HT-29 (cell line): ENCODE measurements at places on chromosomes 12 and 14. TPM values are rescaled to one million over a fixed set of nuclear protein-coding genes. Genes with fewer than 3 reads are reported as not detected.

Gene STON2
- total RNA-seq: 1.6 and 3.5 TPM in 2 replicates

Gene KRT74
- not detected in 2 replicates for total RNA-seq

Gene GALNT9
- not detected in 2 replicates for total RNA-seq

Gene APEX1
- total RNA-seq: 64.0 TPM in 2 replicates

Gene GSC
- not detected in 2 replicates for total RNA-seq

Gene INSM2
- total RNA-seq: 0.08 TPM in 1 of 2 replicates, not detected in the other

Gene FOXA1
- 191 and 199 TPM in 2 replicates for total RNA-seq

Gene COCH
- total RNA-seq: 0.81 and 2.0 TPM in 2 replicates

- DNase-seq: no peak
Observed at GRCh38 chr14:54330876-54331275, 65.9 kb upstream of the CDKN3 start.

DNA sequence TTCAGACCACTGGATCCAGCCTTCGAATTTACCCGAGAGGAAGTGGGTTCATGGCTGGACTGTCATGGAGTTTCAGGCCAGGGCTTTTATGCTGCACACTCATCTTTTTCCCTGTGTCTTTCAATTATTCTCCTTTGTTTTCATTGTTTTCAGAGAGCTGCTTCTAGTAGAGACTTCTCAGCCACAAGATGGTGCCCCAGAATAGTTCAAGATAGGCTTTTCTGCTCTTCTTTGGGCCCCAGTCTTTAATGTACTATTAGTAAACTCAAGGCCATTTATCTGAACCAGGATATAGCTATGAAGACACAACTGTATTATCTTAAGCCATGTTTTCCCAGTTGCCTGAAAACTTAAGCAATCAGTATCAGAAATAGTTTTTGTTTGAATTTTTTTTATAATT lies 30.4 kb upstream of the PSMA6 start:
- peak; percentile 8 for DNase-seq

DNA sequence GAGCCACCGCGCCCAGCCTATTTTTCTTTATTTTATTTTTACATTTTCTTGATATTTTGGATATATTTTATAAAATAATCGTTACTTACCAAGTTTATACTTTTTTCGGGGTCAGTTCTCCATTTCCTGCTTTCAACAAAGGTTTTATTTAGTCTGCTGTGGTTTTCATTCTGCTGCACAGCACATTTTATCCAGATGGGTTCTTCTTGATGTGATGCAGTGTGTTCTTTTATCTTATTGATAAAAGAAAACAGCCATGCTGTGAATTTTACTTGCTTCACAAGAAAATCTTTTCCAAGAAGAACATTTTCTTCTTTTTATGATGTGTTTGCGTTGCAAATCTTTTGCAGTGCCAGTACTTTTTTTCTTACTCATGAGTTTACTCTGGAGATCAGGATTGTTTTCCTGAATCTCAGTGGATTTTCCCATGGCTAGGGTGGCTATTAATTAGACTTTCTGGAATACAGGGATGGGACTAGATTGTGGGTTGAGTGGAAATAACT lies 192.5 kb downstream of the ADGRD1 start:
- DNase-seq: no peak

GRCh38 chr12:115710104-115710564 lies 567.4 kb downstream of the MED13L start:
- DNase-seq: no peak

DNA sequence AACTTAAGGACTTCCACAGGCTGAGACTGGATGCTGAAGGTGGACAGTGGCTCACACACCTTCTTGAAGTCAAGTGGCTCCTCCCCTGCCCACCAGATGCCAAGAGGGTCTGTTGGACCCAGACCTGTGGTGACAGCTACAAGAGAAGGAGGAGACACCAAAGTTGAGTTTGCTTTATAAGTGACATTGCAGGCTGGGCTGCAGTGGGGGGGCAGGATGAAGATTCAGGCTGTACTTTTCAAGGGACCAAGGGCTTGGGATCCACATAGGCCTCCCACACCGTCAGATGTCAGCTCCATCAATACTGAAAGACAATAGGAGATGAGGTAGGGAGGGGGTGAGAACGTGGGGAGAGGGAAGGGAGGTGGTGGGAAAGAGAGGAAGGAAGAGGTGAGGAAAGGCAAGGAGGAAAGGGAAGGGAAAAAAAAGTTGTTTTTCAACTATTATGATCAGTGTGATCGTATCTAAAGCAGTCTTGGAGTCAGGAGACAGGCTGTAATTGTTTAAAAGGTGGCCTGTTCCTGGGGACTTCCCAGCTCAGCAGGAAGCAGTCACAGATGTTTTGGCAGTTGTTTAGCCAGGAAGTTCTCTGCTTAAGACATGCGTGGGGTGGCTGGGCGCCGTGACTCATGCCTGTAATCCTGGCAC lies 84.1 kb upstream of the RESF1 start:
- DNase-seq: peak; percentile 59

- DNase-seq: no peak
Observed at GRCh38 chr12:2925322-2925995, 33.7 kb upstream of the TEAD4 start.

DNA sequence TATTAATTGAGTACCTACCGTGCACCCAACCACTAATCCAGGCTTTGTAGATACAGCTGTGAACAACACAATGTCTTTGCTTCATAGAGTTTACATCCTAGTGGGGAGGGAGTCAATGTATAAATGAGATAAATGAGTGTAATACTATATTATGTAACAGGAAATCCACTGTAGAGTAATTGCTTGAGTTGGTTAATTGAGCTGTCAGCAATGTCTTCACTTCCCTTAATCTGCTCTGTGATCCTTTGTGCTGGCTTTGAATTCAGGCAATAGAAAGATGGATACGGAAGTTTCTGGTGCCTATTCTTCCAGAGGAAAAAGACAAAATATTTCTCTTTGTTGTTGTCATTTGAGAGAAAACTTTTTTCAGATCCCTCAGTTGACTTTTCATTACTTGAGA lies 104.0 kb upstream of the SLC16A7 start:
- no peak for DNase-seq

DNA sequence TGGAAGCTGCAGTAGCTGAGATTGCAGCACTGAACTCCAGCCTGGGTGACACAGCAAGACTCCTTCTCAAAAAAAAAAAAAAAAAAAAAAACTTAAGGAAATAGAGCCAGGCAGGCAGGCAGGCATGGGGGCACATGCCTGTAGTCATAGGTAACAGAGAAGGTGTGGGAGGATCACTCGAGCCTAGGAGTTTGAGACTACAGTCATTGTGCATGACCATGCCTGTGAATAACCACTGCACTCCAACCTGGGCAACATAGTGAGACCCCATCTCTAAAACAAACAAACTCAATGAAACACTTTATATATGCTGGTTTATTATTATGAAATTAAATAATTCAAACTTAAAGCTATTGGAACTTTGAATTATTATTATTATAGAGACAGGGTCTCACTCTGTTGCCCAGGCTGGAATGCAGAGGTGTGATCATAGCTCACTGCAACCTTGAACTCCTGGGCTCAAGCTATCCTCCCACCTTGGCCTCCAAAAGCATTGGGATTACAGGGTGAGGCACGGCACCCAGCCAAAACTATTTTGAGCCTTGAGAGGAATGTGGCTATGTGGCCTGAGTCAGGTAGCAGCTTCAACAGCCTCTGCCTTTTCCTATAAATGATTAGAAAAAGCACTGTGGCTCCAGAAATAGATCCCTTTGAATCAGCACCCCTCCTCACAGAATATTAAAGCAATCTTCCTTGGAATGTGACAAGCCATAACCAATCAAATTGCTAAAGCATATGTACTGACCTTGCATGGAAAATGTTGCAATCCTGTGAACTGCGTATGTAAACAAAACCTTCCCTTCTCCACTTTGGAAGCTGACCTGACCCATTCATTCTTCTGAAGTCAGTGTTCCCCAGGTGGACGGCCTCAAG lies 34.7 kb upstream of the YY1 start:
- no peak for DNase-seq
